ENCODE measurements at places on chromosomes 16 and 17.

DNA sequence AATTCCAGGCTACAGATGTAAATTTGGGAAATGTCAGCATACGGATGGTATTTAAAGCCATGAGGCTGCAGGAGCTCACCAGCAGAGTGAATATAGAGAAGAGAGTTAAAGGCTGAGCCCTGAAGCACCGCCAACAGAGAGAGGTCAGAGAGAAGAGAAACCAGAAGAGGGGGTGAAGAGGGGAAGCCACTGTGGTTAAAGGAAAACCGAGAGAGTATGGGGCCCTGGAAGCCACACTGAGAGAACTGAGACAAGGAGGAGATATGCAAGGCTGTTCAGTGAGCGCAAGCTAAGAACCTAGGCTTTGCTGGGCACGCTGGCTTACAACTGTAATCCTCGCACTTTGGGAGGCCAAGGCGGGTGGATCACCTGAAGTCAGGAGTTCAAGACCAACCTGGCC is 24.6 kb downstream of the COPRS start:
- DNase-seq = no peak

GRCh38 chr16:85387171-85387507 is 226.0 kb upstream of the GSE1 start:
- DNase-seq = no peak

- DNase-seq = no peak
Measured at GRCh38 chr16:88295671-88296436, 86.9 kb upstream of the ZNF469 start.

GRCh38 chr17:74695629-74696028 is 17.1 kb downstream of the CD300LF start:
- no peak for DNase-seq

DNA sequence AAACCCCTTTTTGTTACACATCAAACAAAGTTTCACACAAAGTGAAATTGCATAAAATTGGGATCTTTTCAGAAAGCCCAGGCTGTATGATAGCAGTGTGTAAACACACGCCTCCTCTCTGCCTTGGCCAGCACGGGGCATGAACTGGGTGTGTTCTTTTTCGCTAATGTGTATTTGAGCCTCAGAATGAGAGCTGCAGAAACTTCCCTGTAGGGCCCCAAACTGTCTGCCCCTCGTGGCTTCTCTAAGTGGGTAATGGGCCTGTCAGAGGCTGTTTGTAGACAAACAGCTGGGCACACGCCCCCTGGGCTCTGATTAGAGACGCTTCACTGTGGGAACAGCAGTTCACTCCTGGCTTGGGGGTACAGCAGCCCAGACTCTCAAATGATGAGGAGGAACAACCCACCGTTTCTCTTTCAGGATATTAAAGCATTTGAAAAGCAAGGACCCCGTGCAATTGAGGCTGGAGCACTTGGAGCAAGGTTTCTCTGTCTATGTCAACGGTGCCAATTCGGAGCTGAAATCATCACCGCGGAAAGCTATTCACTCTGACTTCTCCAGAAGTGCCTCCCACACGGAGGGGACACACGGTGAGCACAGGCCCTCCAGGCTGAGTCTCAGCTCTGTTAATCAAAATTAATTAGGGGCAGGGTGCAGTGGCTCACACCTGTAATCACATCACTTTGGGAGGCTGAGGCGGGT is 78.4 kb downstream of the KATNIP start:
- no peak for DNase-seq

GRCh38 chr16:89921131-89921701 is 1.9 kb upstream of the TUBB3 start:
- DNase-seq = no peak

DNA sequence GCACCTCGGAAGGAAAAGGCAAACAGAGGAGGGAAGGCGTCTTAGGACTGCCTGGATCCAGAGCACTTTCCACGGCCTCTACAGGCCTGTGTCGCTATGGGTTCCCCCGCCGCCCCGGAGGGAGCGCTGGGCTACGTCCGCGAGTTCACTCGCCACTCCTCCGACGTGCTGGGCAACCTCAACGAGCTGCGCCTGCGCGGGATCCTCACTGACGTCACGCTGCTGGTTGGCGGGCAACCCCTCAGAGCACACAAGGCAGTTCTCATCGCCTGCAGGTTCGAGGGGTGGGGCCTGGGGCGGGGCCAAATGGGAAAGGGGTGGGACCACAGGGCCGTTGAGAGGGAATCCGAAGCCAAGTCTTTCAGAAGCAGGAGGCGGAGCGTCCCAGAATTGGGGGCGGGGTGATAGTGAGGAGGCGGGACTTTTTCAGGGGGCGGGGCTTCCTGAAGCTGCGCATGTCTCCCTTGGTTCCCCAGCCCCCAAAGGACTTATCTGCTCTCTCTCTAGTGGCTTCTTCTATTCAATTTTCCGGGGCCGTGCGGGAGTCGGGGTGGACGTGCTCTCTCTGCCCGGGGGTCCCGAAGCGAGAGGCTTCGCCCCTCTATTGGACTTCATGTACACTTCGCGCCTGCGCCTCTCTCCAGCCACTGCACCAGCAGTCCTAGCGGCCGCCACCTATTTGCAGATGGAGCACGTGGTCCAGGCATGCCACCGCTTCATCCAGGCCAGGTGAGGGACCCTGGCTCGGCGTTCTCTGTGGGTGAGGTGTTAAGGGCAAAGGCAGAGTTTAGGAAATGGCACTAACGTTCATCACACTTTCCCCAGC is 939 bp downstream of the BCL6B start:
- no peak for DNase-seq

GRCh38 chr16:23949630-23950290 is 114.0 kb downstream of the PRKCB start:
- no peak for DNase-seq

- no peak for DNase-seq
Measured at GRCh38 chr17:75720656-75721462, at the start of gene ITGB4. TSS of gene ITGB4 (plus strand) at chr17:75721459. CDS start at chr17:75724704, 3,245 bp downstream.

- DNase-seq = peak; percentile 14
Measured at GRCh38 chr16:12392585-12393091, 411.0 kb downstream of the CPPED1 start.

DNA sequence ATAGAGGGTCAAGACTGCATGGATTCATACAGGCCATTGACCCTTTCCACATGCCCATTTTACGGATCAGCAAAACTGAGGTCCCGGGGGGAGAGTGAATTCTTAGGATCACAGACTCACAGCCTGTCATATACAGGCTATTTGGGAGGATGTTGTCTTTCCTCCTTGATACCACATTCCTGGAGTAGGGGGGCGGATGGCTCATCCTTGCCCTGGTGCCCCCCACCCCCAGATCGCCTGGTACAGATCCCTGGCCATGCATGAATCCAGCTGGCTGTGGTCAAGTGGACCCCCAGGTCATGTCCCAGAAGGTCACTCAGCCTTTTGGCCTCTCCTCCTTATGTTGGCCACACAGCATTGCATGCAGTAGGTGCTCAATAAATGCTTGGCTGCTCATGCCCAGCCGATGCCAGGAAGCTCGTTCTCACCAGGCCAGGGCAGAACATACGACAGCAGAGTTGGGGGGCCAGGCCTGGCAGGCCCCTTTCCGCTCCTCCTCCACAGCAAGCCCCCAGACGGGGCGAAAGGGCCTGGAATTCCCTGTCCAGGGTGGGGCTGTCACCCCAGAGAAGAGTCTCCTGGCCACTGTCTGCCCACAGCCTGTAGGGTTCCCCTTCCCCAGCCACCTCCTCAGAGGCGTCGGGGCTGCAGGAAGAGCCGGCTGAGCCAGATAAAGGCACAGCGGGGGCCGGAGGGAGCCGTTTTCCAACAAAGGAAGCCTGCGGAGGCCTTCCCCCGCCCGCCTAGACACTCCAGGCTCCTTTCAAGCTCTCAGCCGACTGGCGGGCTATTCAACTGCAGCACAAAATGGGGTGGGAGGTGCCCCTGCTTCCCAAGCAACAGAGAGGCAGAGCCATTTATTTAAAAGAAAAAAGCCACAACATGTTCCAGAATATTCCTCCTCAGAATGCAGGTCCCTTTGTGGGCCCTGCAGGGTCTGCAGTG is 215.7 kb upstream of the CIBAR2 start:
- no peak for DNase-seq

DNA sequence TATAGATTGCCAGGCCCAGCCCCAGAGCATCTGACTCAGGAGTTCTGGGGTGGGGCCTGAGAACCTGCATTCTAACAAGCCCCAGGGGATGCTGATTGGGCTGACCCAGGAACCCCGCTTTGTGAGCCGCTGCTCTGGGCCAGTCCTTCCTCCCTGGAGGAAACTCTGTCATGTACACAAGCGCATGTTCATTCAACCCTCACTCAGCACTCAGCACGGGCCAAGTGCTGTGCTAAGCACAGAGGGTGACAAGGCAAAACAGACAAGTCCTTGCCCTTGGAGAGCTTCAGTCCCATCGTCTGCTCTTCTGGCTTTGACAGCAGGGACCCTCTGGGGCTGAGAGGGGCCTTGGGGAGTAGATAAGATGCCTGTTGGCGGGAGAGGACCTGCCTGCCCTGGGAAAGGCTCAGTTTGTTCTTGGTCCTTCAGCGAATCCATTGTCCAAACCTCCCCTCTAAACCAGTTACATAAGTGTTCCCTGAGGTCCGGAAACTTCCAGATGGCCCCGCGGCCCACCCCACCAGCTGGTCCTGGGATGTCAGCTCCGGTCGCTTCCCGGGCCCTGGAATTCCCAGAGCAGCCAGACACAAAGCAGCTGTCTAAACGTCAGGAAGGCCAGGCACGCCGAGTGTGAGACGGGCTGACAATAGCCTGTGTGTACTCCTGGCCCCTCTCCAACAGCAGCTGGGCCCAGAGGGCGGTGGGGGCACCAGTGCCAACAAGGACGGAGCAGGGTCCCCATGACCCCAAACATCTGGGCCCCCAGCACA is 88.8 kb downstream of the ZDHHC7 start:
- no peak for DNase-seq

DNA sequence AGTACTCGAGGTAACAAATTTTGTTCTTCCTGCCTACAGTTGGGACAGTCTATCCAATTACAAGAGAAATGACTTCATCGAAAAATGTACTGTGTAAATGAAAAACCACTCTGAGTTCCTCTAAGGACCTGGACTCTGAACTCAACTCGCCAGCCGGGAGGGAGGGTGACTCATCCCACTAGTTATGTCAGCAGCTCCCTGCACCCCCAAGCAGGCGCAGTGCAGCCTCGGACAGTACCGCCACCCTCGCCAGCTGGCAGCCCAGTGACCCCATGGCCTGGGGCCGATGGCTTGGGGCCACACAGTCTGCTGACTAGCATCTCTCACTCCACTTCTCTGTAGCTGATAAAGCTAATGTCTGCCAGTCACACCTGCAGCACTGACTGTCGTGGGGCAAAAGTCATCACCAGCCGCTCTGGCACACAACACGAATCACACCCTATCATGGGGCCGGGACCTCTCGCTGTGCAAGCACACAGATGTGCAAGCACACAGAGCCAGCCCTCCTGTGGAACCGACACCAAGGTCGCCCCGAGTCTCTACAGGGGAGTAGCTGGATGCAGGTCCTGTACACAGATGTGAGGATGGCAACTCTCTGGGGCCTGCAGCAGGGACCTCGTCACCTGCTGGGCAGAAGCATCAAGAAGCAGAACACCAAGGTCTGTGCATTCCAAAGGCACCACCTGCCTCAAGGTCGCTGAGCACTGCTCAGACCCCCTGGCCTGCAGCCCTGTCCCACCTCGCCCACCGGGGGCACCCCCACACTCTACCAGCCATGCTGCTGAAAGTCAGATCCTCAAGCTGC is 5.7 kb downstream of the CSNK1D start:
- DNase-seq = peak; percentile 72

Measured in forelimb muscle (tissue), 1 donor.